ENCODE measurements at places on chromosomes 4 and X. TPM values are rescaled to one million over a fixed set of nuclear protein-coding genes. Genes with fewer than 3 reads are reported as not detected.

DNA sequence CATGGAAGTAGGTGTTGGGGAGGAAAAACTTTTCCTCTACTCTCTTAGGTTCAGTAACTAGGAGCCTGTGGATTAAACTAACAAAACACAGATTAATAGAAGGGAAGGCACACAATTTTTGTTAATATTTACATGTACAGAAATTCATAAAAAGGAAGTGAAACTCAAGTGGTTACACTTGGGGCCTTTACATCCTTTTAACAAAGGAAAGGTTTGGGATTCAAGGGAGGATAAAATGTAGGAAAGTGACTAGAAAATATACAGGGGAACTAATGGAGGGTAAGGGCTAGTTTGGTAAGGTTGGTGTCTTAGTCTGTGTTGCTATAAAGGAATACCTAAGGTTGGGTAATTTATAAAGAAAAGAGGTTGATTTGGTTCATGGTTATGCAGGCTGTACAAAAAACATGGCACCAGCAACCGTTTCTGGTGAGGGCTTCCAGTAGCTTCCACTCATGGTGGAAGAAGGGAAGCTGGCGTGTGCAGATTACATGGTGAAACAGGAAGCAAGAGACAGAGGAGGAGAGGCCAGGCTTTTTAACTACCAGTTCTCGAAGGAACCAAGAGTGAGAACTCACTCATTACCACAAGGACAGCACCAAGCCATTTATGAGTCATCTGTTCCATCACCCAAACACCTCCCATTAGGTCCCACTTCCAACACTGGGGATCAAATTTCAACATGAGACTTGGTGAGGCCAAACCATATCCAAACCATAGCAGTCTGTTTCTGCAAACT, 124.4 kb downstream of the CHRDL1 start:
- no peak for DNase-seq

- no peak for DNase-seq
These were observed 3.6 kb downstream of the SH3BGRL start for GRCh38 chrX:81205551-81205950.

GRCh38 chrX:85026170-85026569, 22.5 kb downstream of the APOOL start:
- no peak for DNase-seq

DNA sequence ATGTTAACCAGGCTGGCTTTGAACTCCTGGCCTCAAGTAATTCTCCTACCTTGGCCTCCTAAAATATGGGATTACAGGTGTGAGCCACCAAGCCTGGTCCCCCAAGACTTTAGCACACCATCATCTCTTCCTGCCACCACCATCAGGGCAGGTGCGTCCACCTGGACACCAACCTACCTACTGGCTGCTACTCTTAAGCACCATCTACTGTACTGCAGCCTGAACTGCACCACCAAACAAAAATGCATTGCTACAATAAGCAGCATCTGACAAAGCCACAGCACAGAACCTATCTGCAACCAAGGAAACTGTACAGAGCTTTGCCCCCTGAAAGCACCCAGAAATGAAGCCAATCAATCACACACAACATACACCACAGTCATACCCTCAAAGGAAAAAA, 139.7 kb downstream of the EFHC2 start:
- DNase-seq = no peak

ETDC gene
- total RNA-seq = not detected

- DNase-seq = no peak
These were observed 623.1 kb downstream of the TECRL start for GRCh38 chr4:63786171-63786570.

Data from right atrium auricular region (tissue), 2 donors.